ENCODE measurements at places on chromosomes 7 and 10.

- DNase-seq: no peak
These were observed 64.2 kb downstream of the HDAC9 start for GRCh38 chr7:18559756-18560155.

GRCh38 chr7:118094044-118094443 is 89.9 kb upstream of the LSM8 start:
- no peak for DNase-seq

DNA sequence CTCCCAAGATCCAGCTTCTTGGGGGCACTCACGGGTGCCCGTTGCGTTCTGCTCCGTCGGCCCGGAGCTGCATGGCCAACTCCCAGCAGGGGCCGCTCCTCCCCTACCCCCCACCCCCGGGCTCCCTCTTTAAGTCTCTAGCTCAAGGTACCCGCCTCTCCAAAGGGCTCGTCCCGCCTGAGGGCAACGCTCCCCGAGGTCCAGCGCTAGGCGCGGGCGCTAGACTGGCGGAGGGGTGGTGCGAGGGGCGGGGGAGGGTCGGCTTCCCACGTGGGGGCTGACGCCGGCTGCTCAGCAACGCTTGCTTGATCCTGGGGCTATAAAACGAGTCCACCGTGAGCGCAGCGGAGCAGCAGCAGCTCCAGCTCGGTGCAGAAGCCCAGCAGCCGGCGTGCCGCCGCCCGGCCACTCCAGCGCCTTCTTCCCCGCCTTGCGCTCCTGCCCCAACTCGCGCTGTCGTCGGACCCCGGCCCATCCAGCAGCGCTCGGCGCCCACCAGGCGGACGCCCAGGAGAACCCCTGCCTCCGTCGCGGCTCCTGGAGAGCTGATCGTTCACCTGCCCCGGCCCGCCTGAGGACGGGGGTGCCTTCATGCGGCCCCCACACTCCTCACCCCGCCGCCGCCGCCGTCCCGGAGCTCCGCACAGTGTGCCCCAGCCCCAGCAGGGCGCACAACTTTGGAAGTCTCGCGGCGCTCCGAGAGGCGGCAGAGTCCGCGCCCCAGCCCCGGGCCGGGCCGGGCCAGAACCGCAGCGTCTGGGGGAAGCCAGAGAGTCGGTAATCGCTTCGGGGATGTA is at the start of gene ADRA2A:
Gene ADRA2A (plus strand): TSS at position 348 of the 797 bp plus-strand sequence. CDS start 968 bp downstream, outside the sequence.
- DNase-seq: peak; percentile 35

- DNase-seq: no peak
These were observed 83.3 kb upstream of the DNAJC1 start for GRCh38 chr10:22086730-22087401.

GRCh38 chr7:82323806-82324205 is 119.8 kb downstream of the CACNA2D1 start:
- no peak for DNase-seq

DNA sequence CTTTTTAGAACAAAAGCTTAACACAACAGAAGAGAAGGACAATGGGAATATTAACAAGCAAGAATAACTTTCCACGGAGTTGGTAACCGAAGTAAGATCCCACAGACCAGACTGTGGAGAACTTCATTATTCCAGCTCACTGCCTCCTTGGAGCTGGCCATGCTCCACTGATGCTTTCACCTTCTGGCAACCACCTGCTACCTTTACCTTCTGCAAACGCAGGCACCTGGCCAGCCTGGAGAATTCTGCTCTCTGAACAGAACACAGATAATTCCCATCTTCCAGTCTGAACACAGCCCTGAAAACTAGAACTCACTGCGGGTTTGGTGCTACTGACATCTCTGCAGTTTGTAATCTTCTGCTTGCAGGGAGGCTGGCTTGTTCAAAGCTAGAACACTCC is 66.5 kb downstream of the JAZF1 start:
- DNase-seq: no peak

Measured in endothelial cell of umbilical vein (primary cell).